ENCODE measurements at places on chromosomes 6 and 20.

DNA sequence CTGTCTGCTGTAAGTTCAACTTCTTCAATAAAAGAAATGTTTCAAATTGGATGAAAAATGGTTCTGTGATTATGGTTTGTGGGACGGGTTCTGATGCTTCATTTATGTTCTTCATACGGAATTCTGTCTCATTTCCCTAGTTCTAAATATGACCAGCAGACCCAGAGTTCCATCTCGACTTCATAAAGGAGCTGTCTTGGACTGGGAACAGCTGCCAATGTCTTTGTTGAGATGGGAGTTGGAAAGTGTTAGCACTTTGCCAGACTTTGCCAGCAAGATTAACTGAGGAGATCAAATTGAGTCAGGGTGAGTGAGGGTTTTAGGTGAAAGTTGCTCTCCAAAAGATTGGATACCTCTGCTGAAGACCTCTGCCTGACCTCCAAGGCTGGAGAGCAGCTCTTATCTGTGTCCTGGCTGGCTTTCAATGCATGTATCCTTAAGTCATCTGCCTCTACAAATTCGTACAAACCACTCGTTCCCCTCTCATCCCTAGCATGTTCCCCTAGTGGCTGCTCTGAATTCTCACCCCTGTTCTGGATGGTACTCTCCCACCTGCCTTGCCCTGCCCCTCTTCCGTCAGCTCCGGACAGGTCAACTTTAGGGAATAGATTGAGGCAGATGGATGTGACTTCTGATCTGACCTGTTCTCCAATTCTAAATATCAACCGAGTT is at the start of gene EFCAB8:
Gene EFCAB8, plus strand, starts transcription at position 223 of the 672 bp plus-strand sequence. CDS start 4,870 bp downstream, outside the sequence.
- peaks cover 55% of the 10 kb centered on the region for H3K36me3 ChIP-seq
- H3K27ac ChIP-seq, result peak within 1 kb of the TSS; percentile 22
- H3K4me3 ChIP-seq, result no peak within 1 kb of the TSS
- H3K4me1 ChIP-seq, result peaks cover 12% of the 10 kb centered on the region

DNA sequence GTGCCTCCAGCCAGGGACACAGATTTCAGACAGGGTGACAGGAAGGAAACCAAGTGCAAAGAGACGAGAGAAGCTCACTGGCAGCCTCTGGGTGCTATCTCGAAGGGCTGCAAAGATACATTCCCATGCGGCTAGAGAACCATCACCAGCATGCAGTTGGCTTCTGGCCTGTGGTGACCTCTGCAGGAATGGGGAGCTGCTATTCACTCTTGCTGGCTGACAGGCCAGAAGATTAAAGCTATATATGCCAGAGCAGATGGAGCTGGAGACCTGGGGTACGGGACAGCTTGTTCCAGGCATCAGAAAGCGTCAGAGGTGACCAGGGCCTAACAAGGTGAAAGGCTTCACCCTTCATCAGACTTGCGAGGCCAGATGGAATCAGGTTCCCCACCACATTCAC is 20.0 kb downstream of the MAP1LC3A start:
- H3K4me3 ChIP-seq, result no peak overlapping the region
- H3K27me3 ChIP-seq, result no peaks in the 10 kb centered on the region
- H3K36me3 ChIP-seq, result peaks cover 30% of the 10 kb centered on the region

GRCh38 chr6:5905431-5906339 is 101.0 kb downstream of the NRN1 start:
- H3K36me3 ChIP-seq, result no peaks in the 10 kb centered on the region
- H3K4me3 ChIP-seq, result no peak overlapping the region
- no peak overlapping the region for H3K27ac ChIP-seq
- no peak for ATAC-seq
- no peaks in the 10 kb centered on the region for H3K27me3 ChIP-seq

- H3K27me3 ChIP-seq, result no peaks in the 10 kb centered on the region
- peak overlapping the region; percentile 85 for H3K27ac ChIP-seq
- peak overlapping the region; percentile 76 for H3K4me3 ChIP-seq
Measured at GRCh38 chr20:53708129-53708968, 114.7 kb upstream of the ZNF217 start.

All from activated T-helper 17 cell treated with anti-CD3 and anti-CD28 coated beads, Interleukin-2, amount 50 U/mL, for 72 hours (primary cell).